ENCODE measurements at places on chromosomes 11 and 22. TPM values are rescaled to one million over a fixed set of nuclear protein-coding genes. Genes with fewer than 3 reads are reported as not detected.

The CD3E gene
- polyA plus RNA-seq: 2.5 TPM

The KLHDC7B gene
- 1.5 TPM for polyA plus RNA-seq

The ANKK1 gene
- polyA plus RNA-seq: not detected

The GNAZ gene
- not detected for polyA plus RNA-seq

All from naive B cell (primary cell).